Natural killer cell treated with Interleukin-12 subunit alpha and Interleukin-12 subunit beta and Interleukin-15 and Interleukin-18, amount 100 ng/mL, for 72 hours (primary cell): ENCODE measurements at places on chromosomes 4 and X.
A peak's percentile ranks its signal among the peaks of the same experiment; 100 is the strongest.

GRCh38 chrX:3811331-3812311 lies 98.2 kb upstream of the PRKX start:
- H3K27ac ChIP-seq = peak overlapping the region; percentile 57
- DNase-seq = peak; percentile 72
- peaks cover 15% of the 10 kb centered on the region for H3K4me1 ChIP-seq
- peaks cover 17% of the 10 kb centered on the region for H3K27me3 ChIP-seq
- H3K36me3 ChIP-seq = no peaks in the 10 kb centered on the region

DNA sequence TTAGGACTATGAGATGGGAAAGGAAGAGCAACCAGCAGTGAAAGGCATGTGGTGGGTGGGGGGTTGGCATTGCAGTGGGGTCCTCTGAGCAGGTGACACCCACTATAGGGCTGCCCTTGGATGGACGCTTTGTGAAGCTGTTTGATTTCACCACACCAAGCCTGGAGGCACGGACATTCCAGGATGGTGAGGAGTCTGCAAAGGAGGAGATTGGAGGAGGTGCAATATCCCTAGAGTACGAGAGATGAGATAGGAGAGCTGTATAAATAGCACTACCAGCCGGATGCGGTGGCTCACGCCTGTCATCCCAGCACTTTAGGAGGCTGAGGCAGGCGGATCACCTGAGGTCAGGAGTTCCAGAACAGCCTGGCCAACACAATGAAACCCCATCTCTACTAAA lies 42.3 kb downstream of the SHOX start:
- no peaks in the 10 kb centered on the region for H3K4me1 ChIP-seq
- H3K4me3 ChIP-seq = no peak overlapping the region
- no peak for DNase-seq
- peaks cover 4% of the 10 kb centered on the region for H3K27me3 ChIP-seq
- H3K27ac ChIP-seq = no peak overlapping the region
- no peaks in the 10 kb centered on the region for H3K36me3 ChIP-seq

GRCh38 chrX:56762220-56762619 lies 33.2 kb downstream of the NBDY start:
- H3K36me3 ChIP-seq = no peaks in the 10 kb centered on the region
- peaks cover 4% of the 10 kb centered on the region for H3K27me3 ChIP-seq
- peak overlapping the region; percentile 86 for H3K27ac ChIP-seq
- peaks cover 42% of the 10 kb centered on the region for H3K4me1 ChIP-seq

- no peaks in the 10 kb centered on the region for H3K27me3 ChIP-seq
- H3K27ac ChIP-seq = peak overlapping the region; percentile 69
- peaks cover 9% of the 10 kb centered on the region for H3K4me1 ChIP-seq
- no peak for DNase-seq
Measured at GRCh38 chrX:64975491-64975890, 759 bp downstream of the ZC4H2 start.

DNA sequence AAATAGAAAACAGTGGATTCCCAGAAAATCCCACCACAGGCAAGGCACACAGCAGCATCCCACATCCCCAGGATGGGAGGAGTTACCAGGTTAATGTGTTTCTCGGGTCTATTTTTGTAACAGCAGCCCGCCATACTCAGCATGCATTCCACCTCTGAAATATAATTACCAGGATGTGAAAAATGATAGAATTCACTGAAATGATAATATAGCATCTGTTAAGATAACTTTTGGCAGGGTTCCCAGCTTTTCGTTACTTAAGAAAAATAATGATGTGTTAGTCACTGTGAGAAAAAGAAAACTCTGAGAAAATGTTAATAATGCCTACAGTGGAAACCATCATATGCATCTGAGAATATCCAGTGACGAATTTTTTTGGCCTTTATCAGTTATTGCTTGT lies 87.1 kb downstream of the VCX2 start:
- no peaks in the 10 kb centered on the region for H3K4me1 ChIP-seq
- no peak overlapping the region for H3K4me3 ChIP-seq
- no peaks in the 10 kb centered on the region for H3K36me3 ChIP-seq
- no peak for DNase-seq

- H3K27me3 ChIP-seq = no peaks in the 10 kb centered on the region
- H3K27ac ChIP-seq = no peak overlapping the region
- H3K4me1 ChIP-seq = no peaks in the 10 kb centered on the region
- no peaks in the 10 kb centered on the region for H3K36me3 ChIP-seq
Measured at GRCh38 chrX:31633349-31633748, 561.5 kb upstream of the FTHL17 start.

DNA sequence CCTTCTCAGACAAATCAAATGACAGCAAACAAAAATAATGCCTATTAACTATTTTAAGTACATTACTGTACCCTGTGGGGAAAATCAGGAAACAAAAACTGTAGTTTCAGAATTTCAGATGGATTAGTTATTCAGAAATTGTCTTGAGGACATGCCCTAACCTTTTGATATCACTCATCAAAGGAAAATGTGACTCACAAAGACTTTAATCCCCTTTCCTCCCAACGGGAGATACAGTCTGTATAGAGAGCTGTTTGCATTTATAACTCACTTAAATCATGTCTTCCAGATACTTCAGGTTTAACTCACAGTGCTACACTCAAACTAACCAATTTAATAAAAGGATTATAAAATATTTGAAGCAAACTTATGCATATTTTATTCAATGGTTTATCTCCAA lies 304.0 kb downstream of the MAPK10 start:
- no peaks in the 10 kb centered on the region for H3K27me3 ChIP-seq
- no peak for DNase-seq
- H3K4me3 ChIP-seq = no peak overlapping the region
- no peak overlapping the region for H3K27ac ChIP-seq
- H3K36me3 ChIP-seq = no peaks in the 10 kb centered on the region

DNA sequence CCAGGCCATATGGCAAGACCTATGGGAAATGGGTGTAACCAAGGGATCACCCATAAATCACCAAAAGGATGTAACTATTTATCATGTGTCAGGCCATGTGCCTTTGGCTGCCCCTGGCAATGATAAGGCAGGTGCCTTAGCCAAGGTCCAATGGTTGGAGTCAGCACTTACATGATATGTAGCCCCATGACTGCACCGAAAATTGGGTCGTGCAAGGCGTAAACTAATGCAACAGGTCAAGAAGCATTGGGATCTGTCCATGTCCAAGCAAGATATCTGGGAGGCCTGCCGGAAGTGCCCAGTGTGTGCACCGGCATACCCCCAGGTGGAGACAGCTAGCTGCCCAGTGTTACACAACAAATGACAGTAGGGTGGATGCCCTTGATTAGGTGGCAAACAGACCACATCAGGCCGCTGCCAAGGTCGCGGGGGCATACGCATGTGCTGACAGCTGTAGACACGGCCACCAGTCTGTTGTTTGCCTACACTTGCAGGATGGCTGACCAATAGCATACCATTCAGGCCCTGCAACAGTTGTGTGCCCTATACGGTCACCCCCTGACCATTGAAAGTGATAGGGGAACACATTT lies 698.2 kb upstream of the AGA start:
- no peak overlapping the region for H3K27ac ChIP-seq
- no peak for DNase-seq
- no peaks in the 10 kb centered on the region for H3K4me1 ChIP-seq
- no peak overlapping the region for H3K4me3 ChIP-seq
- H3K36me3 ChIP-seq = no peaks in the 10 kb centered on the region
- H3K27me3 ChIP-seq = no peaks in the 10 kb centered on the region

GRCh38 chrX:42948723-42949657 lies 171.0 kb upstream of the PPP1R2C start:
- H3K4me3 ChIP-seq = peak overlapping the region; percentile 51
- no peaks in the 10 kb centered on the region for H3K27me3 ChIP-seq
- peak overlapping the region; percentile 95 for H3K27ac ChIP-seq

DNA sequence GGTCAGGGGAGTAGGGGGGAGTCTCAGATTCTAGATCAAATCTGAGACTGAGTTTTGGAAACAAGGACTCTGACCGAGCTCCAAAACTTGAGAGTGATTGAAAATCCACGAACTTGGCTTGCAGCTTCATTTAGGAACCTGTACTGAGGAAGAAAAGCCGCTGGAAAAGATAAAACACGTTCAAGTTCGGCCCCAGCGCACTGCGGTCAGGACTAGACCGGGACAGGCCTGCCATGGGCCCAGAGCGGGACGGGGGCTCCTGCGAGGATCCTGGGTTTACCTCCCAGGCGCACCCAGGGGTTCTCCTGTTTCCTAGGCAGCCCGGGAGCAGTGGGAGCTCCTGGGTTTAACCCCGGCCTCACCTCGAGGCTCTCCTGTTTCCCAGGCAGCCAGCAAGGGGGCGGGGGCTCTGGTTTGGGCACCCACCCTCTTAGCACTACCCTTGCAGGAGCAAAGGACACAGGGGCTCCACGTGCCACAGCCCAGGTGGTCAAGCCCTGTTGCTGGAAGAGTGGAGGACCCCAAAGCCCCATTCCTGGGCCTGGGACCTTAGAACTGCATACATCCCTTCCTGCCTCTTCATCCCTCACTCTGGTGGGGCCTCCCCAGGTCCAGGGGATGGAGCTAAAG lies 74.5 kb downstream of the ABLIM2 start:
- H3K4me3 ChIP-seq = no peak overlapping the region
- H3K36me3 ChIP-seq = no peaks in the 10 kb centered on the region
- no peaks in the 10 kb centered on the region for H3K4me1 ChIP-seq

- no peaks in the 10 kb centered on the region for H3K36me3 ChIP-seq
- H3K27me3 ChIP-seq = peaks cover 26% of the 10 kb centered on the region
- DNase-seq = no peak
- H3K4me1 ChIP-seq = no peaks in the 10 kb centered on the region
- H3K4me3 ChIP-seq = no peak overlapping the region
Measured at GRCh38 chrX:39367416-39367815, 566.2 kb downstream of the MID1IP1 start.

DNA sequence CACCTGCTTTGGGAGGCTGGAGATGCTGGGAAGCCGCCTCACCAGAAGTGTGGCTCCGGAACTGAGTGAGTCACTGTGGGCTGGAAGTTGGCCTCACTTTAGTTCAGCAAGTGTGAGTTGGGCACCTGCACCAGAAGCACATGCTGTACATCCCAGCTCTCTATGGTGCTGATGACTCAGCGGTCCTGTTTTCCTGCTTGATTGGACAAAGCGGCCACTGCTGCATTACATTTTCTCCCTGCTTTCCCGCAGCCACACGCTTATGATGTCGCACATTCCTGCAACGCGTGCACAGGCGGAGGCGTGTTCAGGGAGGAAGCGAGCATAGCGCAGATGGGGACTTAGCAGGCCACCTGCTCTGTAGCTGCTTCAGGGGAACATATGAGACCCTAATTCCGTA lies 26.7 kb upstream of the CLDN34 start:
- H3K4me1 ChIP-seq = peaks cover 16% of the 10 kb centered on the region
- no peak overlapping the region for H3K27ac ChIP-seq
- no peaks in the 10 kb centered on the region for H3K36me3 ChIP-seq
- H3K4me3 ChIP-seq = peak overlapping the region; percentile 53
- DNase-seq = no peak
- H3K27me3 ChIP-seq = no peaks in the 10 kb centered on the region

- H3K27me3 ChIP-seq = peaks cover 4% of the 10 kb centered on the region
- DNase-seq = peak; percentile 71
- no peak overlapping the region for H3K4me3 ChIP-seq
- H3K36me3 ChIP-seq = peaks cover 4% of the 10 kb centered on the region
- no peak overlapping the region for H3K27ac ChIP-seq
Measured at GRCh38 chr4:184851200-184851541, 25.4 kb upstream of the ACSL1 start.

DNA sequence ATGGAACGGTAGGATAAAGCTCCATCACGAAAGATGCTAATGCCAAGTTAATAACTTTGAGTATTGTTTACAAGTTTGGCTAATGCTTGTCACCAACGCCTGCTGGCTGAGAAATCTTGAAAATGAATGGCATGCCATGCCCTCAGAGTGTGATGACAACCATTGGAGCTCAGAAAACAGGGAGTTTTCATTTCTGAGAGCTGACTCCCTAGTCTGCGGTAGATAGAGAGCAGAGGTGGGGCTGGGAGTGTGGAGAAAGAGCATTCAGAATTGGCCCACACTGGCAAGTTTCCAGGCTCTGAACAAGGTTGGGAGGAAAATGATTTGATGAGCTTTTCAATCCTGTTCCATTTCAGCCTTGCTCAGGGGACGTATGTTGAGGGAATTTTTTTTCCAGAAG lies 183.9 kb downstream of the CPEB2 start:
- H3K4me3 ChIP-seq = no peak overlapping the region
- no peak overlapping the region for H3K27ac ChIP-seq
- peaks cover 9% of the 10 kb centered on the region for H3K4me1 ChIP-seq
- H3K36me3 ChIP-seq = no peaks in the 10 kb centered on the region

DNA sequence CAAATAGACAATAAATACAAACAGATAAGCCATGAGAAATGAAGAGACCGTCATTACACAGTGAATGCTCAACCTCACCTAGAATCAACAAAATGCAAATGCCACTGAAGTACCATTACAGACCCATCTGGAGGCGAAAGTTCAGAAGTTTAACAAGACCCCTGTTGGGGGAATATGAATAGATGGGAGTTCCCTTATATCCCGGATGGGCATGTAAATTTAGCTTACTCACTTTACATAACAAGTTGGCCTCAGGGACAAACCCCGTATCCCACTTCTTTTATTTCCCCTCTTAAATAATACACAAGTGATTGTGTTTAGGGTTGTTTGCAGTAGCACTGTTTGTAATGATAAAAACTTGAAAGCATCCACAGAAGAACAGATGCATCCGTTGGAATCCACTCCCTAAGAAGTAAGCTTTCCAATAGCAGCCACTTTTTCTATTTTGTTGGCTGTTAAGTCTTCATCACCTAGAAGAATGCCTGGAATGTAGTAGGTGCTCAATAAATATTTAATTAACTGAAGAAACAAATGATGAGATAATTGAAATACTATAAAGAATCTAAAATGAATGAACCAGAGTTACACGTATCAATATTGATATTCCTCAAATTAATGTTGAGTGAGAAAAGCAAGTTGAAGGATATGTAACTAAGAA lies 1076.3 kb upstream of the TENM3 start:
- H3K27ac ChIP-seq = no peak overlapping the region
- no peaks in the 10 kb centered on the region for H3K27me3 ChIP-seq
- H3K36me3 ChIP-seq = no peaks in the 10 kb centered on the region

DNA sequence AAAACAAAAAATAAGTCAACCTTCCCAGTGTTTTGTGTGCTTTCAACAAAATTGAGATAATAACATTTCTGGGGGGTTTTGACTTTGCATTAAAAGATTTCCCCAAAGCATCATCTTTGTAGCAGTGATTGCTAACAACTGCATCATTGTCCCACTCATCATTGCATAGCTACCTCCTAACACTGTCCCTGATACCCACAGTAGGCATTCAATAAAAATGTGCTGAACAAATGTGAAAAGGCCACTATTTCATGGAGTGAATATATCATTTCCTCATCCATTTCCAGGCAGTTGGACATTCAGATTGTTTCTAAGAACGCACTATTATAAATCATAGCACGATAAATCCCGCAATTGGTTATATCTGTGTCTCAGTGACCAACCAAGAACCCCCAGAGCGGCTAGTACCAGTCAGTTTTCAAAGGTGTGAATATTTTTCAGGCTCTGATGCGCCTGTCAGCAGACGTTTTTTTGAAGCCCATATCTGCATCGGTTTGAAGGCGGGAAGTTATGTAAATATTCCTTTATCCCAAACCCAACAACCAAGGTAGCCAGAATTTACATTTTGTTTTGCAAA lies 36.0 kb upstream of the CRMP1 start:
- no peak for DNase-seq
- H3K27ac ChIP-seq = no peak overlapping the region
- H3K4me3 ChIP-seq = no peak overlapping the region
